Fibroblast of villous mesenchyme (primary cell): ENCODE measurements at places on chromosomes 2 and 18. TPM values are rescaled to one million over a fixed set of nuclear protein-coding genes. Genes with fewer than 3 reads are reported as not detected.

DNA sequence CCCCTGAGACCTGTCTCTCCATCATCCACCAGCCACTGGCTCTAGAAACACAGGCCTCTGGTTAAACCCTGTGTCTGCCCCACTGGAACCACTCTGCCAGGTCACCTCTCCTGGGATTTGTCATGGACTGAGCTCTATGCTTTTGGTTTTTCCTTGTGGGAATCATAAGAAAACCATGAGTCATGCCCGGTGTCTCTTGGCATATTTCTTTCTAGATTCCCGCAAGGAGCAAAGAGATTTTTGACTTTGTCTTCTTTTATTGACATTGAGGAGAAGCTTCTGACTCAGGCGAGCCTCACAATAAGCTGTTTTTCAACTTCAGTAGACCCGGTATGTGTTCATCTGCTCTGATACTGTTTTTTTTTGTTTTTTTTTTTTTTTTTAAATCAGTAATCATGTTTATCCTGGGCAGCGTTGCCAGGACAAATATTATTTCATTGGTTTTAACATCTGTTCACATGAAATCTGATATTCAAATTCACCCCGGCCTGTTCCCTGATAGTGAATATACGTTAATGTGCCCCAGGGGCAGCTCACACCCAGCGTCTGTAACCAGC is 207.1 kb downstream of the ACKR3 start:
- peak; percentile 24 for DNase-seq

RIT2 gene
- not detected in 2 replicates for total RNA-seq

GRCh38 chr2:125667630-125668029 is 988.3 kb upstream of the GYPC start:
- DNase-seq = no peak

- DNase-seq = no peak
Observed at GRCh38 chr2:182766626-182767025, 50.6 kb downstream of the DNAJC10 start.

DNA sequence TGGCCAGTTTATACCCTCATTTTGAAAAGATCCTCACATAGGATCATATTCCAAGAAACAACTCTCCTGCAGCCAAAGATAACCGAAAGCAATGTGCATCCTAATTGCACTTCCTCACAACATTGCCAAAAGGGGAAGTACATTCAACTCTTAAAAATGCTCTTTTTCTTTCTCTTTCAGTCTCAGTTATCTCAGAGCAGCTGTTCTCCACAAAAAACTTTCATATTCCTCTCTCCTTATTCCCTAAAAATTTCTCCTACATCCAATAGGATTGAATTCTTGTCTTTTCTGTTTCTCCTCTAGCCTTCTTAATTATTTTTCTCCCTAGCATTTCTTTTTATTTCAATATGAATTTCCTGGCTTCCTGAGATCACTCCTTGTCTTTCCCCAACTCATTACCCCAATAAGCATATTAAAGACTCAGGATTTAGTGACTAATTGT is 7.4 kb upstream of the VRK2 start:
- DNase-seq = peak; percentile 36

GRCh38 chr2:219603771-219604170 is 6.1 kb downstream of the STK11IP start:
- no peak for DNase-seq

GRCh38 chr2:58466804-58467203 is 225.7 kb upstream of the FANCL start:
- no peak for DNase-seq

GRCh38 chr2:231955758-231956472 is 5.6 kb upstream of the DIS3L2 start:
- no peak for DNase-seq

DNA sequence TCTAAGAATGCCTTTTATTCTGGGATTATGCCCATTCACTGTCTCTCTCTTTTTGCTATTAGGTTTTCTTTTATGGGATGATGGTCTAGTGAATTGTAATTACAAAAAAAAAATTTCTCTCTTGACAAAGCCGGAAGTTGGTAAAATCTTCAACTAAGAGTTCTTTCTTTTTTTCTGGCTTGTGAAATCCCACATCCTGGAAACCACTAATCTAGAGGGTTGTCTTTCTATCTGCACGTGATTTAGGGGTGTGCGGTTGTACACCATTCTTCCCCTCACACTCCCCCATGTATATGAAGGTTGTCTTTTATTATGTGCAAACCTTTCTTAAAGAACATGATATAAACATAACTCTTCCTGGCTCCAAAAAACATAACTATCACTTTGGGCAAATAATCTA is 52.0 kb downstream of the GATA6 start:
- no peak for DNase-seq

CRYGD gene
- not detected in 2 replicates for total RNA-seq

GRCh38 chr2:240134956-240135520 is 1.1 kb downstream of the COPS9 start:
- no peak for DNase-seq

DNA sequence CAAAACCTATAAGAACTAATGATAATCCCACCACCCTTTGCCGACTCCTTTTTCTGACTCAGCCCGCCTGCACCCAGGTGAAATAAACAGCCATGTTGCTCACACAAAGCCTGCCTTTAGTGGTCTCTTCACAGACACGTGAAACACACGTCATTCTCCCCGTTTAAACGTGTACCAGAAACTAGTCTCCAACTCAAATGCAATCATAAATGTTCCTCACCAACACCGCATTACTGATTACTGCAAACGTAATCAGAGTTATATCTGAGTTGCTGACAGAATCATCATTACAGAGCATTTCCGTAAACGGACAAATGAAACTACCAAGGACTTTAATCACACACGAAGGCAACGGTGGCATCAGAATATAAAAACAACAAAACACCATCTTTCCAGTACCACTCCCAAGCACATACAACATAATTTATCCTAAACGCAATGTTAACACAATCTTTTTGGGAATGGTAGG is 1.9 kb downstream of the CLK1 start:
- DNase-seq = peak; percentile 86

DNA sequence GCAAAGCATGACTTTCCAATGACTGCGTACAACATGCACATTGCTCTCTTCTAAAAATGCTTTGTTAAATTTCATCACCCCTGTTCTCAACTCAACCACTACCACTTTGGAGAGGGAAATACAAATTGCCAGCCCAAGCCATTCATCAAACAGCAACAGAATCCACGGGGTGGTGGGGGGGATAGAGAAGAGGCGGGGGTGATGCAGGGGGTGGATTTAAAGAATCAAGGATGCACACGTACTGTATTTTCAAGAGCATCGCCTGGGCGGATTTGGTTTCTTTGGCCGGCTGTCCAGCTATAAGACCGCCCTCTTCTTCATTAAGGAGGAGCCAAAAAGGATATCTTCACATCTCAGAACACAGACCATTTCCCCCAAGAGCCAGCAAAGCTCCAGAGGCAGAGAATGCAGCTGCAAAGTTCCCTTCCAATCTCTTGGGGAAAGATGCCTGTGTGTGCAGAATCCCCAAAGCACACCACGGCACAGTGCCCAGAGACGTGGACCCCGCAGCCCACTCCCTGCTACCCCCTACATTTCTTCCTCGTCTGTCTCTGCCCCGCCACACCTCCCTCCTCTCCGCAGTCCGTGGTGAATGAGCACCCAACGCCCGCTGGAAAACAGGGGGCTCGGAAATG is 977 bp downstream of the SLC8A1 start:
- DNase-seq = peak; percentile 50

DNA sequence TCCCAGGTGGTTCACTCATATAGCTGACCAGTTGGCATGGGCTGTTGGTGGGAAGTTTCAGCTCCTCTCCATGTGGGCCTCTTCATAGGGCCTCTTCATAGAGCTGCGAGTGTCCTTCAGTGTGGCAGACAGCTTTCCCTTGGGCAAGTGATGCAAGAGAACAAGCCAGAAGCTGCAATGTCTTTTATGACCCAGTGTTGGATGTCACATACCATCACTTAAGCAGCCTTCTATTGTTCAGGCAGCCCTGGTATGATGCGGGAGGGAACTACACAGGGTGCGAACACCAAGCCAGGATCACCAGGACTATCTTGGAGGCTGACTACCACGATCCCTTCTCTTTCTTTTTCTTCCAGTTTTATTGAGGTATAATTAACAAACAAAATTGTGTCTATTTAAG is 126.5 kb upstream of the ITGA6 start:
- DNase-seq = no peak

LOXL3 gene
- total RNA-seq = 9.9 and 10.6 TPM in 2 replicates

DNA sequence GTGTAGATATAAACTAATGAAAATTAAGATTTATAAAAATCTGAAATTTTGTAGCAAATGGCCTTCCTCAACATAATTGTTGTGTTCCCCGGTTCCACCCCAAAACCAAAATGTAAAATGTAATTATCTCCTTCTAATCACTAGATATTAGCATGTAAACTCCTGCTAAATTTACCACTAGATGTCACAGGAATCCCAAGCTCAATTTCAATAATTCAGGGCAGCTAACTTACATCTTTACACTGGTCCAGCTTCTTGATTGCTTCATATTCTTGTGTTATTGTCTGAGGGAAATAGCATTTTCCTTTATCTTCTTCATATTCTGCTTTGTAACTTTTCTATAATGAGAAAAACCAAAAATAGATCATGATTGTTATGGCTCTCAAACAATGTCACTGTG is 42.6 kb downstream of the NEB start:
- no peak for DNase-seq

DNA sequence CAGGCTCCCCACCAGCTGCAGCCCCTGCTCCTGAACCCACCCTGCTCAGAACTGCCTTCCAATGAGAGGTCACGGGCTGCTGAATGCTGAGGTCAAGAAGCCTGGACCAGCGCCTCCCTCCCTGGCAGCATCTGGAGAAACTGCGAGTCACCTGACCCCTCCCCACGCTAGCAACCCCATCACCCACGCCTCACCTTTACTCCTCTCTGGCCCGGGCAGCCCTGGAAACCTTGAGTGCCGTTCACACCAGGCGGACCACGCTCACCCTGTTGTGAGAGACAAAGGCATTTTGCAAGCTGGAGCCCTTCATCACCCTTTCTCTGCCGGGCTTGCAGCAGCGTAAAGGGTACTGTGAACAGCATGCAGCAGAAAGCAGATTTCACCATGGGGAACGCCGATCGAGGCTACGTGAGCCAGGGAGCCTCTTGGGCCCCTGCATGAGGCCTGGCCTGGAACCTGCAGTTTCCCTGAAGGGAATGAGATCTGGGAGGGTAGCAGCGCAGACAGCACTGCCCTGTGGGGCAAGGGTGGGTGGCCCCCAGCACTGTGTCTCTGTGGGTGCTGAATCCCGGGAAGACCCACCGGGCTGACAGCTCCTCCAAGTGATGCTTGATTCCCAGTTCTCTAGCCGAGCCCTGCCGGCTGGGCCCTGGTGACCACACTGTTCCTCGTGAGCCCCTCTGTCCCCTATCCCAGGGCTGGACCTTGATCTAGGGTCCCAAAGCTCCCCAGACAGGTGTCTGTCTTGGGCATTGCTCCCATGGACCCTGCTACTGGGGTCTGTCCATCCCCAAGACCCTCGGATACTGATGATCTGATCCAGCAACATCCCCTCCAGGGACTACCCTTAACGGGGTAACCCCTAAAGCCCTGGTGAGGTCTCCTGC is 53.8 kb downstream of the COL6A3 start:
- DNase-seq = no peak

SPP2 gene
- not detected in 2 replicates for total RNA-seq

DNA sequence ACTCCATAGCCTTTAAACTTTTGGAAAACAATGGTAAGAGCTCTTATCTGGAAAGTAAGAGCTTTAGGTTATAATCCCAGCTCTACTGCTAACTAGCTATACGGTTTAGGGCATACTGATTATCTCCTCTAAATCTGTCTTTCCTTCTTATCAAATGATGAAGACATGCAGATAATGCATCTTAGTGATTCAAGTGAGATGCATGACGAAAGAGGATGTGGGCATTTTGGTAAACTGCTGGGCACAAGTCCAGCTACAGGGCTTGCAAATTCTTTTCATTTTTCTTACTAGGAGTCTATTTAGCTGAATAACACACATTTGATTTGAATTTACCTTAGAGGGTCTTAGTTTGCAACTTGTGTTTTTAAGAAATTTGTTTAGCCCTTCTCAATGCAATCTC is 1604.8 kb upstream of the ZEB2 start:
- DNase-seq = peak; percentile 43

DNA sequence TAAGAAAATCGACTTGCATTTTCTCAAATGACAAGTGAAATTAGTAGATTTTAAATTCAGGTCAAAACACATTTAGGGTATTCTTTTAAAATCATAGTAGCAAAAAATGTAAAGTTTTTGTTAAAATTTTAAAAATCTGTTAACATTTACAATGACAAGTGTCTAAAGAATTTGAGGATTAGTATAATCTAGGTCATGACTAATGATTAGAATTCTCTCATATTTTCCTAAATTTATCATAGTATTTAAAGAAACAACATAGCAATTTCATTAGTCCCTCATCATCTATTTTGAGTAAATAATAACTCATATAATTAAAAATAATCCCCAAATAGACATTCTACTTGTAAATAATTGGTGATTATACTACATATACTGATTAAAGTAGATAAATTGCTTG is 23.6 kb downstream of the THUMPD2 start:
- no peak for DNase-seq

AQP12B gene
- total RNA-seq = not detected in 2 replicates

DTYMK gene
- 33.2 and 40.9 TPM in 2 replicates for total RNA-seq

DNA sequence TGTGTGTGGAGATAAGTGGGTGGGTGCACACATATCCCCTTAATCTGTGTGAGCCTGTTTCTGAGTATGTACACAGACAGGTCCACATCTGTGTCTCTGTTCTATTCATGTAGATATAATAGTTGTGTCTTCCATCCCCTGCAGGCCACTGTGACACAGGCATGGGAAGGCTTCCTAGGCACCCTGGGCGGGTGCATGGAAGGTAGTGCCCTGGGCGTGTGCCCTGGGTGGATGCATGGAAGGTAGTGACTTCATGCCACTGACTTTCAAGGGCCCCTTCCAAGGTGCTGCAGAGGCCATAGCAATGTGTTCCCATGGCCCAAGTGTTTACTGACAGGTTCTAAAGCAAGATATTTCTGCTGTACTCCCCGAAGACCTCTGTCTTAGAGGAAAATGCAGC is 462.5 kb upstream of the HS6ST1 start:
- DNase-seq = no peak

- DNase-seq = no peak
Observed at GRCh38 chr2:200052627-200053026, 97.2 kb downstream of the MAIP1 start.

- DNase-seq = no peak
Observed at GRCh38 chr18:21386523-21387240, 144.7 kb downstream of the GREB1L start.

DNA sequence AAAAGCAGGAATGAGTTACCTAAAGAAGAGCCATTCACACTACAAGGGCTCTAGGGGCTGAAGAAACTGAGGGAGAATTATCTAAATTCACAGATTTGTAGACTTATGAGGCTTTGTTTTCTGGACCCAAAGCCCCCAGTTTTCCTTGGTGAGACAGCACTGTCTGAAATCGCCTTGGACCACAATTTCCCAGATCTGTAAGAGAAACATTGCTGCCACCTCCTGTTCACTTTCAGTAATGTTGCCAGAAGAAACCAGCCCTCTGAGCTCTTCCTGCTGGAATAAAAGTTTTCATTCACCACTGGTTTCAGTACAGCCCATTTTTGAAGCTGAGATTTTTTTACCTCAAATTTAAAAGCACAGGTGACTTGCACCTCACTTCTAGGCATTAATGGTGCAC is 169.2 kb downstream of the CDH20 start:
- peak; percentile 57 for DNase-seq

SERPINB10 gene
- not detected in 2 replicates for total RNA-seq

GRCh38 chr2:227828477-227828912 is 14.9 kb downstream of the CCL20 start:
- DNase-seq = no peak
